ENCODE measurements at places on chromosomes 12 and 14.

DNA sequence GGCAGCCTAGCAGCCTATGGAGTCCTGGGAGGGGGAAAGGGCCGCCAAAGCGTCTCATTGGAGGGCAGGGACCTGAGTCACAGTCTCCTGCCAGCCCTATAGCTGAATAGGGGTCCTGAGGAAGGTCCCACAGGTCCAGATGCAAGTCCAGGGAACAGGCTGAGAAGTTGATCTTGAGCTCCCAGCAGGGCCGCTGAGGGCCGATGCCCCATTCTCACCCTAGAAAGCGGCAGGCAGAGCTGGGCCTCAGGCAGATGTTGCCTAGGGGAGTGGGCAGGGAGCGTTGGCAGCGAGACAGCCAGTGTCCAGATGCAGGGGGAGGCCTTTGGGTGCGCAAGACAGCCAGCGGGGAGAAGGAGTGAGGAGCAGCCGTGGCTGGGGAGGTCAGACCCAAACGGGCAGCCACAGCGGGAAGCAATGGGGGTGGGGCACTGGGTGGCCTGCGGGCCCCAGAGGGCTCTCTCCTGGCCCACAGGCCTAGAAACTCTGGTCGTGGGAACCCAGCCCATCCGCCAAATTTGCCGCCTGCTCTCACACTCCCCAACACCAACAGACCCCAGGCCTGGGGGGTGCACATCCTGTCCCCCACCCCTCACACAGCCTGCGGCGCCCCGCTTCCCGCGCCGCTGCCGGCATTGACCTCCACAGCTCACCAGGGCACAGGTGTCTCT, 1.1 kb downstream of the HDAC7 start:
- no peak for DNase-seq

- no peak for DNase-seq
Measured at GRCh38 chr12:57593187-57593586, 2.2 kb downstream of the PIP4K2C start.

GRCh38 chr14:91329486-91330014, 85.0 kb upstream of the GPR68 start:
- DNase-seq: no peak

DNA sequence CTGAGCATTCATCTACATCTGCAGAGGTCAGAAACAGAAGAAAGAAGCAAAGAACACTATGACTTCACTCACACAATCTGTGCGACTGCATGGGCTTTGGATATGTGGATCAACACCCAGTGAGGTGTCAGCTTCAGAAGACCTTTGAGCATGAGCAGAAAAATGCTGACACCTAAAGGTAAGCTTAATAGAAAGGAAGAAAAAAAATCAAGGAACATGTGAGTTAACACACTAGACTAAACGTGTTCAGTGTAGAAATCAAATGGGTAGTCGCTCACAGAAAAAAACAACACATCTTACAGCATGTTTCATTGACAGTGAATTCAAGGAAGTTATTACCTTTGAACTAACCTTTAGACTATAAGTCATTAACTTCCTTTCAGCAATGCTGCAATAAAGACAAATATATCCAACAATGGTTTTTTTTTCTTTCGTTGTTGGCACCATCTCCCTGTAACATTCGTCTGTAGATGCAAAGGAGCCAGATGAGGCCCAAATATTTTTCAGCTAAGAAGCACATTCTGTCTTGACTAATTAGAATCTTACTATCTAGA, 30.9 kb downstream of the RTRAF start:
- no peak for DNase-seq

DNA sequence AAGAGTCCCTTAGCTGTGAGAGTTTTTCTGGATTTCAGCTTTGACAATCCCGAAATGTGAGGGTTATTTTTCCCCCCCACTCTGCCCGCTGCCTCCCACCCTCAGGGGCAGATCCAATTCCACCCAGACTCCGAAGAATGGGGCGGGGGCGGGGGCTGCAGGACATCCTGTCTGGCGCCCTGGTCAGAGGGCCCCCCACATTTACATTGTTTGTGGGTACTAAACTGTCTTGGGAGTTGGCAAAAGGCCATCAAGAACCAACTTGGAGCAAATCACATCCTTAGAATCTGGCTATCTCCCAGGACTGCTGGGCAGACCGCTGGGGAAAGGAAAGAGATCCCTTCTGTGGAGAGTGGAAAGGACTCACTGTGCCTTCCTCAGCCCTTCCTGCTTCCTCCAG, 2.4 kb downstream of the EMP1 start:
- DNase-seq: no peak

Data from anterior cingulate cortex (tissue), 58 donors.